Fibroblast of lung (primary cell): ENCODE measurements at places on chromosomes 6 and 20.

DNA sequence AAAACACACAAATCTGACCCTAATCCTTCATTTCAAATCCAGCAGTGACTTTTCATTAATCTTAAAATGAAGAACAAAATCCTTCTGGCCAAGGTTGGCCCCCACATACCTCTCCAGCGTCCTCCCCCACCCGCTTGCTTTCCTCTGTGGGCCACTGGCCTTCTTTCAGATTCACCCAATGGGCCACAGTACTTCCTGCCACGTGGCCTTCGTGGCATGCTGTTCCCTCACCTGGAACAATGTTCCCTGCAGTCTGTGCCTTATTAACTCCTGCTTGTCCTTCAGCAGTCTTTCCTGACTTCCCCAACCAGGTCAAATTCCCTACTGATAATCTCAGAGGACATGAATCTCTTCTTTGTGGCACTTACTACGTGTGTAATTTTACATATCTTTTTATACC is 5.3 kb upstream of the GTF2H4 start:
- DNase-seq, result no peak

DNA sequence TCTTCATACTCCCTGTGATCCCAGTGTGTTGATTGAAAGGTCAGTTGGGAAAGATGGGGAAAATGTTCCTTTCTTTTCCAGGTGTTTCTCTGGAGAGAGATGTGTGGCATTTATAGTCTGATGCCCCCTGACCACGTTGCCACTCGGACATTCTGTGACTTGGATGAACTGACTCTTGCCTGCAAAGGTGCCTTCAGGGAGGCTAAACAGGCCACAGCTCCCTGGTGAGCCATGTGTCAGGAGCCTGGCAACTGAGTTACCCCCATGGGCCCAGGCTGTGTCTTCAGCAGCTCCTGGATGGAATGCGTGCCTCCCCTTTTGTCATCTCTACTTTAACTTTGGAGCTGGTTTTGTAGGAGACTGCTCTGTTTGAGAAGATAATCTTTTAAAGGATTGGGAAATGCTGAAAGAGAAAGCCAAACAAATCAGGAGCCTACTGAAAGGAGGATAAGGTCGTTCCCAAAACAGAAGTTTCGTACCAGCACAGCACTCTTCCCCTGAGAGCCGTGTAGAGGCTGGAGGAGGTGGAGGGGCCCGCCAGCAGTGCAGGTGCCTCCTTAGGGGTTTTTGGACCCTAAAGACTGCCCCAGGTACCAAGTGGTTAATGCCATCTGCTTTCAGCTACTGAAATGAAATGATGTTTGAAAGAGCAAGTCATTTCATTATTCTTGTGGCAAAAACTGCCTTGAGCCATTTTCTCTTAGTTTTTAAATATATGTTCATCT is 322.8 kb downstream of the ZFAND3 start:
- DNase-seq, result no peak

DNA sequence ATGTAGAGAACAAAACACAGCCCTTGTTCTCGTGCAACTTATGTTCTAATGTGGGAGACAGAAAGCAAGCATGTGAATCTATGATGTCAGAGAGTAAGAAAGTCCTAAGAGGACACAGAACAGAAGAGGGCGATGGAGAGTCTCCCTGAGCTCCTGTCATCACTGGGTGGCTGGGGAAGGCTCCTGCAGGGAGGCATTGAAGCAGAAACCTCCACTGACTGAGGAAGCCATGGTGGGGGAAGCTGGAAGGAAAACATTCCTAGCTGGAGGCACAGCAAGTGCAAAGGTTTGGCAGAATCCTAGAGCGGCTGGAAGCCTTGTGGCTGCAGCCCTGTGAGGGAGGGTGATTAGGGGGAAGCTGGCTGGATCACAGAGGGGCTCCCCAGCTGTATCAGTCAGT is 248.0 kb downstream of the CDH26 start:
- peak; percentile 35 for DNase-seq

DNA sequence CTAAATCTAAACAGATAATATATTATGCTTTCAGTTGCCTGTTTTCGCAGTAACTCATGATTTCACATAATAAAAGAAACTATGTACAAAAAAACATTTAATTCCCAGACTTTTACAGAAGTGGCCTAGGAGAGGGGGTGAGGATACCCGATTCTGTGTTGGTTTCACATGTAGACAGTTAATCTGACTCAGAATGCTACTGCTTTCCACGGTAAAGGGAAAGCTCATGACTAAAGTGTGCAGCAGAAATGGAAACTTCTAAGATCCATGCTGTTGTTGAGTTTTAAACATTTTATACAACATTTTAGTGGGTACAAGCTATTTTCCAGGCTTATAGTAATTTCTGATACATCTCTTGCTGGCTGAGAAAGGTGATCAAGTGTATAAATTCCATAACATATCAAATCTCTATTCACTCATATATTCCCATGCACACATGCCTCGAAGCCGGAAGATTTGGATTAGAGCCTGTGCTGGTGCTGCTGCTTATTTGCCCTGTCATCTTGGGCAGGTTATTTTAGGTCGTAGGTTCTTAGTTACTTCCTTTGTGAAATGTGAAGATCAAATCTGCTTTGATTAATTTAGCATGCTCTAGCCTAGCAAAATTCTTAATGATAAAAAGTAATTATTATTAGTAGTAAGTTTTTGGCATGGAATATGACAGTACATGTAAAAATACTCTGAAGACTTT is 896.7 kb upstream of the MAP3K7 start:
- no peak for DNase-seq

GRCh38 chr6:154868143-154868594 is 126.9 kb upstream of the TIAM2 start:
- DNase-seq, result peak; percentile 52
